Skeletal muscle cell (primary cell): ENCODE measurements at places on chromosomes 4 and X.

GRCh38 chrX:9291629-9292028 lies 173.2 kb upstream of the TBL1X start:
- no peak for DNase-seq

GRCh38 chr4:1683261-1683735 lies 815 bp downstream of the FAM53A start:
- peak; percentile 79 for DNase-seq

DNA sequence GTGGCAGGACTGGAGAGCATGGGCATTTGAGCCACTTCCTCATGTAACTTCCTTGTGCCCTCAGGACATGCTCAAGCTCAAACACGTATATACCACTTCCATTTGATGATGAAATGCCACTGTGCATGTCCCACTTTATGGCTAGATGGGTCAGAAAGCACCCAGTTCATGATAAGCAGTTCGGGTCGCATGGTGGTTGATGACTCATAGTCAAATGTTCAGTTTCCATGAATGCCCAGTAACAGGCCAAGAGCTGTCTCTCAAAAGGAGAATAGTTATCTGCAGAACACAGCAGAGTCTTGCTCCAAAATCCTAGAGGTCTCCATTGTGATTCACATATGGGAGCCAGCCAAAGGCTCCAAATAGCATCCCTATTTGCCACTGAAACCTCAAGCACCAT lies 48.9 kb upstream of the SPIN3 start:
- no peak for DNase-seq

- DNase-seq = peak; percentile 16
These were observed 155.6 kb upstream of the PACRGL start for GRCh38 chr4:20544645-20545044.

DNA sequence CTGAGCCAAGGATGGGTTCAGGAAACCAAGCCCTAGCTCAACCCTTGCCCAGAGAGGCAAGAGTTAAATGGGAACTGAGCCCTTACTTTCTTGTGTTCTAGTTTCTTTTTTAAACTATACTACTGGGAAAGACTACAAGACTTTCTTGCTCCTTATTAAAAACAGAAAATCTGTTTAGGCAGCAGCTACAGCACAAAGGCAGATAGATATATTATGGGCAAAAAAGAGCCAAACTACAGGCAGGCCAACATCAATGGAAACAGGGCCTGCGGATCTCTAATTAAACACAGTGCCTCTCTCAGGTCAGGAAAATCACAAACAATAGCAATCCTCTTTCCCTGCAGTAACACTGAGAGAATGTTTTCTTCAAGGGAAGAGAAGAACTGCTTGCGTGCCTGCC lies 226.0 kb downstream of the LDB2 start:
- DNase-seq = no peak

DNA sequence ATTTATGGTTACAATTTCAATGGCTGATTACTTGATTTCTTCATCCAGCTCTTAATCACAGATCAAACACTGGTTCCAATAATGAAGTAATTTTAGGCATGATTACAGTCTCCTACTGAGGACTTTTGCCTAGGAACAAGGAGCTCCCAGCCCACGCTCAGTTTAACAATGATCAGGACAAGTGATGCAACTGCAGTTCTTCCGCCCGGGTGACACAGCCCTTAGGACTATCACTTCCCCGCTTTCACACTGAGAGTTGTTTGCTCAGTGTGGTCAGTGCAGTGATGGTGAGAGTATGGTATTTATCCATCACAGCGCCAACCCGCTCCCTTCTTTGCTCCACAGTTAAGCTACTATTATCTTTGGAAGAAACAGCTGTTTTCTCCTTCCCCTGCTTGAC lies 203.2 kb upstream of the MBNL3 start:
- no peak for DNase-seq

GRCh38 chrX:131063613-131064012 lies 5.5 kb downstream of the ARHGAP36 start:
- no peak for DNase-seq

DNA sequence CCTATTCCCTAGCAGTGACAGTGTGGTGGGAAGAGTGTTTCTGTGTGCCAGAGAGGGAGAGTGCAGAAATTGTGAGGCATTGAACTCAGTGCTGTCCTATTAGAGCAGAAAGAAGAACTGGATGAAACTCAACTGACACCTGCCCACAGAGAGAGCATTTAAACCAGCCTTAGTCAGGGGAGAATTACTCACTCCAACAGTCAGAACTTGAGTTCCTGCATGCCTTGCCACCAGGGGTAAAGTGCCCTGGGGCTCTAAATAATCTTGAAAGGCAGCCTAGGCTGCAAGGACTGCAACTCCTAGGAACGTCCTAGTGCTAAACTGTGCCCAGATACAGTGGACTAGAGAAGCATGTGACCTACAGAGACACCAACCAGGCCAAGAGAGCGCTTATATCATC lies 12.8 kb downstream of the CYSLTR1 start:
- DNase-seq = no peak

GRCh38 chrX:8864161-8864560 lies 63.0 kb upstream of the FAM9A start:
- DNase-seq = no peak

GRCh38 chr4:163662768-163663167 lies 168.3 kb downstream of the TMA16 start:
- no peak for DNase-seq

GRCh38 chr4:87304745-87305432 lies 17.8 kb downstream of the HSD17B13 start:
- DNase-seq = no peak
